NCI-H82 (cell line): ENCODE measurements at places on chromosomes 6 and 20.

- peak; percentile 35 for DNase-seq
Observed at GRCh38 chr20:46559685-46560440, 9.4 kb upstream of the OCSTAMP start.

DNA sequence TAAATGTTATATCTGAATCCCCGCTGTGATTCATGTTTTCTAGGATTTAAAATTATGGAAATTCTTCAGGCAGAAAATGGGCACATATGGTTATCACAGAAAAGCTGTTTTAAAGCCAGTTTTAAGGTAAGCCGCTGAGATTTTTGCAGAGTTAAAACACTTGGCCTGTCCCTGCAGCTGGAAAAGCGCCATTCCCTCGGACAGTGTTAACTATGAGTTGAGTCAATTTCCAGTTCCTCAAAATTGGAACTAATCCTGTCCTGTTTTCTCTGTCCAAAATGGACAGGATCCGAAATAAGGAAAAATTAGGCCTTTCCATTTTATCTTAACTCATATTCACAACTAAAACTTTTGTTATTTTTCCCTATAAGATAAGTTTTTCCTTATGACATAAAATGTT, 225.2 kb downstream of the SAMD5 start:
- DNase-seq, result no peak

GRCh38 chr6:71889366-71889765, 3.0 kb downstream of the RIMS1 start:
- DNase-seq, result no peak

DNA sequence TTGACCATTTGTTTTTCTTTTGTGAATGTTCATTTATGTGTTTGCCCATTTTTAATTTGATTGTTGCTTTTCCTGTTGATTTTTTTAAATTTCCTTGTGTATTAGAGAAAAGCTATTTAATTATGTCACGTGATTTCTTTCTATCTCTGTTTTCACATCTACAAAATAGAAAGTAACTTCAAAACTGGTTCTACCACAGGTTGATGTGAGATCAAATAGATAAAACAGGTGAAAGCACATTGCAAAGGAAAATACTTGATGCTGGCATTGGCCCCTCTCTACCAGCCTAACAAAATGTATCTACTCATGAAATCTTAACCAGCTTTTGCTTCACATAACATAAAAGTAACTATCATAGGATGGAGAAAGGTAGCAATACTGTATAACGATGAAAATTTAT, 129.2 kb downstream of the TMEM242 start:
- no peak for DNase-seq
